ENCODE measurements at places on chromosomes 7 and 10.

DNA sequence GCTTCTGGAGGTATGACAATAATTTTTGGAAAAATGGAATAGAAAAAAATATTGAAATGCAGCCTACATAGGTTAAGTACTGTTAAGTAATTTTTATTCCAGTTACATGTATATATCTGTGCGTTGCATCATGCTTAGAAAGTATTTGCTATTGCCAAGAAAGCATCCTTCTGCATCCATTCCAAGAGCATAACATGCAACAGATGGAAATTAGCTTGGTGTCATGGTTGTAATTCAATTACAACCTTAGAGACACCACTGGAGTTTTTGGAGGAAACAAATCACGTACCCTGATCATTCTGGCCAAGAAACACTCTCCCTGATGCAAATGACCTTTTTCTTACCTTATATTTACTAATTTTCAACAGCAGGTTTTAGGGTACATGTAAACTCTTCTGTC is 1.7 kb downstream of the AKR1B1 start:
- no peak for DNase-seq

- DNase-seq: no peak
Observed at GRCh38 chr7:42742318-42742717, 169.6 kb downstream of the C7orf25 start.

DNA sequence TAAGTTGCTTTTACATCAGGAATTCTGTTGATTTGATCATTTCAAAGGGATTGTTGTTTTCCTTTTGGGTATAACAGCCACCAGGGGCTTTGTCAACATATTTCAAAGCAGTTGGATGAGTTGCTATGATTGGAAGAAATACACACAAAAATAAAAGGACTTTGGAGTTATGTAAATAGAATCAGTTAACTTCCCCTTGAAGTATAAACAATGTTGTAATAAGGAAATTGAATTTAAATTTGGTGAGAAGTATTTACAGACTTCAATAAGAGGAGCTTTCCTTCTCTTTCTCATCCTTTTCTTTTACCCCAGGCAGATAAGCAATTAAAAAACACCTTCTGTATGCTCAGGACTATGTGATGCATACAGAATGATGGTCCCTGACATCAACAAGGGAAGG is 199.7 kb downstream of the LHFPL3 start:
- DNase-seq: no peak

- DNase-seq: no peak
Observed at GRCh38 chr7:131648491-131648890, 92.1 kb upstream of the PODXL start.

DNA sequence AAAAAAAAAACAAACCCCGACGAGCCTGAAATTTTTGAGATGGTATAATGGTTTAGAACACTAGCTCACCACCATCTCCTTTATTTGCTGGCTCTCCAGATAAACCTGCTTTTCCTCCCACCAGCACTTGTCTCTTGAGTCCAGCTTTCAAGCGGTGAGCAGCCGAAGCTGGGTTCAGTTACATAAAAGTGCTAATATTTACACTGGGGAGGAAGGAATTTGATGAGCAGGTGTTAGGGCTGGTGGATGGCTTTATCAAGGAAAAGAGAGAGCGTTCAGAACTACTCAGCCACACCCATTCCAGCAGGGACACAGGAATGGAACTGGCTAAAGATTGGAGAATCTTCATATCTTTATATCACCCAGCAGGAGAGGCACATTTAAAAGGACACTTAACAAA is 6.6 kb upstream of the CALML3 start:
- DNase-seq: no peak

DNA sequence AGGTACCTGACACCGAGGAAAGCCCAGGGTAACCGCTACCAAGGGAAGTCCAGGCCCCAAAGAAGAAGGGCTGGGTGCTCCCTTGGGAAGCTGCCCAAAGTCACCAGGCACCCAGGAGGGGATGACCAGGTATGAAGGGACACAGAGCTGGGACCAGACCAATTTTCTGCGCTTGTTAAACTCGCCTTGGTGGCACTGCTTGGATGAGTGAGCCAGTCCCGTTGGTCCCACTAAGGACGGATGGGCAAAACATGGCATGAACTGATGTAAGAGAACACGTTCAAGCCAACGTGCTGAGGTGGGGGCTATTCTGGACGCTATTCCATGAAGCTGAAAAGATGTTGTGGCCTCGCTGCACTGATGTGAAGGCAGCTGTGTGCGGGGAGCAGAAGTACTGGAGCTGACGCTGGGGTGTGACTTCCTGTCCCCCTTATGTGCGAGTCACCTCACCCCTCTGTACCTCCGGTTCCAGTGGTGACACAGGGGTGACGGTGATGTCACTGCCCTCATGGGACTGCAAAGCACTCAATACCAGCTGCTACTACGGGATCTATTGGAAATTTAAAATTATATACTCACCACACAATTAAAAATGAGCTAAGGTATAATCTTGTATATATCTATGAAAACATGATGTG is 73.6 kb downstream of the COBL start:
- no peak for DNase-seq

DNA sequence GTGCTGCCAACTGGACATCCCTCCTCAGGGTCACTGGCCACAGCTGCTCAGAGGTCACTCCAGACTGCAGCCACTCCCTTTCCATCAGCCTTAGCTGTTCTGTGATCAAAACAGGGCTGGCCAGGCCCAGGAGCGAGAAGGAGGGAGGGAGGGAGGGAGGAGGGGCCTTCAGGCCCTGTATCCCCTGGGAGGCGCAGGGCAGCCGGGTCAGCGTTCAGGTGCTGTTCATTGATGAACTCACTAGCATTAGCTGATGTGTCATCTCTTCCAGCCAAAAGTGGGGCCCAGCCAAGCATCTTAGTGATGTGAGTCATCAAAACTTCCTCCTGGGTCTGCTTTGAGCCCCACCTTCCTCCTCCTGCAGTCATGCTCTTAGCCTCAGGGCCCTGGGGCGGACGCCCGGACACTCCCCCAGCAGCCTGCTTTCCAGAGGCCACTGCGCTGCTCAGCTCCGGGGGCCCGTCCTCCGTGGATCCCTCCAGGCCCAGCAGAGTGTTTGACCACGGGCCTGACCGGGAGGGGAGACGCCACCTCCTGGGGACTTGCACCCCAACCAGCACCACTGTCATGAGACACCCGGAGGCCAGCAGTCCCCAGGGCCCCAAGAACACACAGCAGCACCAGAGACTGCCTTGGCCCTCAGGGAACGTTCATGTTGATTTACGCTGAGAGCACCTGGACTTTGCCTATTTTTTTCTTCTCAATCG is 149.2 kb downstream of the PRKAG2 start:
- DNase-seq: no peak

GRCh38 chr7:66043681-66044497 is 31.7 kb upstream of the ASL start:
- no peak for DNase-seq

- no peak for DNase-seq
Observed at GRCh38 chr10:11876324-11876723, 53.2 kb downstream of the PROSER2 start.

DNA sequence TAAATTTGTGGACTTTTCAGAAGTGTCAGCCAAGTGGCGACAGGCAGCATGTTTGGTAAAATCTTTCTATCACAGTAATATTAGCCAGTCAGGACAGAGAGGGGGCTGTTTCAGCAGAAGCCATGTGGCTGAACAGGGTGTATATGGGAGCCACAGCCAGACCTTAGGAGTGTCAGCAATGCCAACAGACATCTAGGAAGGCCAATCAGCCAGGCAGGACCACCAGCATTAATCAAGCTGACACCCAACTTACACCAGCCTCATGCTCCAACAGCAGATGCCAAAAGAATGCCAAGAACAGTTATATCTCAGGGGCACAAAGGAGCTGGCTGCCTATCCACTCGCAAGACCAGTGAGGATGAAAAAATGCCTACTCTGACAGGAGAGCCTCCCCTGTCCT is 54.8 kb downstream of the RAPGEF5 start:
- DNase-seq: no peak

- DNase-seq: no peak
Observed at GRCh38 chr10:97573021-97573420, 442 bp downstream of the ANKRD2 start.

GRCh38 chr7:1917221-1918062 is 247.4 kb downstream of the ELFN1 start:
- no peak for DNase-seq

GRCh38 chr7:66205741-66206090 is 582 bp downstream of the TPST1 start:
- no peak for DNase-seq

- no peak for DNase-seq
Observed at GRCh38 chr7:35252612-35253459, 1.1 kb downstream of the TBX20 start.

- no peak for DNase-seq
Observed at GRCh38 chr10:124298891-124299290, 119.8 kb downstream of the OAT start.

DNA sequence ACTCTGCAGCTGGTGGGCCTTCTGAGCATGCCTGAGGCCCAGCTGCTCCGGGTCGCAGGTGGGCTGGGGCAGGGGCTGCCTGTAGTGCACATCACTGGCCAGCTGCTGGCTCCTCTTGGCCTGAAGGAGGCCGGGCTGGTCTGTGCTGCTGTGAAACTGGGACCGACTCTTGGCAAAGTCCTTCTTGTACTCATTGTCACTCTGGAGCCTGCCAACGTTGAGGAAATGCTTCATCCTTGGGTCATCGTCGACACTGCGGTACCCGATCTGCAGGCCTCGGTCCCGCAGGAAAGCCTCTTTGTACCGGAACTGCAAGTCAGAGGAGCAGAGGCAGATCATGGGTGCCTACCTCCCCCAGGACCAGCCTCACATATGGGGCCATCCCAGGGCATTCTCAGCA is 37.7 kb downstream of the HABP2 start:
- no peak for DNase-seq

DNA sequence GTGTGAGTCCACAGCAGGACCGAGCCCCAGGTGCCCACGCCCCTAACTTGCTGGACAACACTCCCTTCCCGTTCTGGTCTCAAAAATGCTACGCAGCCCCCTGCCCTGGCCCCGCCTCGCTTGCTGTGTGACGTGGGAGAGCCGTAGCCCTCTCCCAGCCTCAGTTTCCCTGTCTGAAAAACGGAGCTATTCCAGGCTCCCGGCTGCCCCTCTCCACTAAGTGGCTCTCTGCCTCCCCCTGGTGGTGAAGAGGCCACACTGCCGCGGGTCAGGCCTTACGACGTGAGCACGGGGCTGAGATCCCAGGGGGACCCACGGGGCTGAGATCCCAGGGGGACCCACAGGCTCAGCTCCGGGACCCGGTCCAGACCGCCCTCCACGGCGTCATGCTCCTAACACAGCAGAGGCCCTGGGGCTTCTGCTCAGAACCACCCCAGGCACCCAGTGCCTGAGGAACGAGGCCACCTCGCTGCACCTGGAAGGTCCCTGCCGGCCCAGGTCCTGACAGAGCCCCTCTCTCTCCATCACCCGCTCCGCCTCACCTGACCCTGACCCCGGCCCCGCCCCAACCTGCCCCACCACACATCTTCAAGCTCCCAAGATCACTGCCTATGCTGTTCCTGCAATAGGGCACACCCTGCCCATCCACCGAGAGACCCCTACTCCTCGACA is 26.7 kb downstream of the MICALL2 start:
- DNase-seq: no peak

GRCh38 chr10:88889559-88890337 is 9.7 kb downstream of the STAMBPL1 start:
- no peak for DNase-seq

DNA sequence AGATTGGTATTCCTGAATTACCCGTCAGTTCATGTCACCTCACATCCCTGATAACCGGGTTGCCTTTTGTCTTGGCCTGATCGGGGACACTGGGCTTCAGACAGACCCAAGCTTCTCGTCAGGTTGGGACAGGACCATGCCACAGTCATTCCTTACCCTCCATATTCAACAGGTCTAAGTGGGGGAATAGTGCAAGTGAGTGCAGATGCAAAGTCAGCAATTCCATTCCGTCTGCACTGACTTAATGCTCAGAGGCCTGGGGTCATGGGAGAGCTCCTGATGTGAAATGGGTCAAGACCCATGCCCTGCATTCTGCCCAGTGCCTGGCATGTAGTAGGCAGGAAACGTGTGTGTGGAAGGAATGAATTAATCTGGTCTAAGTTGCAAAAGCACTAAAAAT is 95.4 kb upstream of the PITRM1 start:
- no peak for DNase-seq

DNA sequence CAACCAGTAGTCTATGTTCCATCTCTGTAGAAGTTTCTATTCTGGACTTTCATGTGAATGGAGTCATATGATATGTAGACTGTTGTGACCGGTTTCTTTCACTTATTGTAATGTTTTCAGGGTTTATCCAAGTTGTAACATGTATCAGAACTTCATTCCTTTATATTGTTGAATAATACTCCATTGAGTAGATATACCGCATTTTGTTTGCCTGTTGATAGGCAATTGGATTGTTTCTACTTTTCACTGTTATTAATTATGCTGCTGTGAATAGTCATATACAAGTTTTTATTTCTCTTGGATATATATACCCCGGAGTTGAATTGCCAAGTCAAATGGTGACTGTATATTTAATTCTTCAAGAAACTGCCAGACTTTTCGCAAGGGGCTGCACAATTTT is 40.1 kb downstream of the SNX10 start:
- DNase-seq: no peak

- DNase-seq: no peak
Observed at GRCh38 chr7:76193883-76194282, 7.8 kb upstream of the SRRM3 start.

- DNase-seq: no peak
Observed at GRCh38 chr7:6338551-6339274, 66.3 kb upstream of the CYTH3 start.

GRCh38 chr10:51716981-51717380 is 17.6 kb upstream of the CSTF2T start:
- DNase-seq: no peak

- DNase-seq: no peak
Observed at GRCh38 chr10:77072836-77073662, 564.6 kb downstream of the KCNMA1 start.

DNA sequence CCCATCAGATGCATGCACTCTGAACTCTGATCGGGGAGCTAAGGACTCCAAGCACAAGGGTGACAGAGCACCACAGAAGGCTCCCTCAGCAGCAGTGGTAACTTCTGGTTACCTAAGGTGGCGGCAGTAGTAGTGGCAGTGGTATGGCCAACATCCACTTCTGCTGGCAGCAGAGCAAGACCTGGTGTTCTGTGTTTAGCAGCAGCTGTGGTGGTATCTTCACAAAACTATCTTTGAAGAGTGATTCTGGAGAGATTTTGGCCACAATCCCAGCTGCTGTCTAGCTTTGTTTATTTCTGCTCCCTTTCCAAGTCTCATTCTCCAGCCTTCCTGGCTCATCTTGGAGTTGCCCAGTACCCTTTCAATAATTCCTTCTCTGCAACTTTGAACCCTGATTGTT is 102.4 kb upstream of the LRGUK start:
- no peak for DNase-seq
